ENCODE measurements at places on chromosomes 1 and 21. TPM values are rescaled to one million over a fixed set of nuclear protein-coding genes. Genes with fewer than 3 reads are reported as not detected.
A peak's percentile ranks its signal among the peaks of the same experiment; 100 is the strongest.

RHBDL2 gene
- 0.34 TPM for polyA plus RNA-seq

C1orf167 gene
- polyA plus RNA-seq: 1.9 TPM

DNA sequence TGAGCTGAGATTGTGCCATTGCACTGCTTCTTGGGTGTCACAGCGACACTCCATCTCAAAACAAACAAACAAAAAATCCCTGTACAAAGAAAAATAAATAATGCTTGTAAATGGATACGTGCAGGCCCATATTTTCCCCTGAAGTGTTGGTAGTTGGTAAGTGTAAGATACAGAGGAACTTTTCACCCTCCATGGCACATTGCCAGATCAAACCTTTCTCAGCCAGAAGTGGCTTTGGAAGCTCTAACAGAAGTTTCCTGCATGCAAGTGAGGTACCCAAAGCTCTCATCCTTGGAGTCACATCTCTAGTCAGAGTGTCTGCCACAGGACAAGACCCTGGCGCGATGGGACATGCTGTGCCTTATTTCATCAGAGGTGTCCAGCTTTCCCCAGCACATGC lies 7.3 kb downstream of the NDUFV3 start:
- no peak for DNase-seq
- H3K36me3 ChIP-seq: peaks cover 27% of the 10 kb centered on the region
- no peaks in the 10 kb centered on the region for H3K4me1 ChIP-seq
- H3K27ac ChIP-seq: no peak overlapping the region

DNA sequence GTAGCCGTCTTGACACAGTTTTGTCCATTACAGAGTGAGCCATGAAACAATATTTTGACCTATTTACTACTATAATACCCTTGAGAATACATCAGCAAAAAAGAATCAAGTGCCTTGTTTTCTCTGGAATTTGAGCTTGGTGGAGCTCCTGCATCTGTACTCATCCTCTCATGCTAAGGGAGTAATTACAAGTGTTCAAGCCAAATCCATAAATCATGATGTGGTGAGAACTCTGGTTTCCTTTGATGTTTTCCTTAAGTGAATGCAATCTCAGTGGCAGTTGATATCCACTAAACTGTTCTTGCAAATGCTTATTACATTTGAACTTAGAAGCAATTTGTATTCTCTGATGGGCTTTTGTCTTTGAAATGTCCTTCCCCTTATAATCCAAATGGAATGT lies 824.6 kb upstream of the TMPRSS15 start:
- no peak overlapping the region for H3K4me3 ChIP-seq
- no peaks in the 10 kb centered on the region for H3K4me1 ChIP-seq
- no peak overlapping the region for H3K27ac ChIP-seq
- DNase-seq: peak; percentile 93
- no peaks in the 10 kb centered on the region for H3K27me3 ChIP-seq
- H3K36me3 ChIP-seq: no peaks in the 10 kb centered on the region

- no peaks in the 10 kb centered on the region for H3K4me1 ChIP-seq
- H3K27me3 ChIP-seq: no peaks in the 10 kb centered on the region
- DNase-seq: no peak
- no peak overlapping the region for H3K4me3 ChIP-seq
- no peak overlapping the region for H3K27ac ChIP-seq
Observed at GRCh38 chr21:28799926-28800325, 192.8 kb downstream of the LTN1 start.

- H3K27ac ChIP-seq: no peak overlapping the region
- H3K27me3 ChIP-seq: no peaks in the 10 kb centered on the region
- no peak for DNase-seq
- H3K36me3 ChIP-seq: no peaks in the 10 kb centered on the region
- H3K4me1 ChIP-seq: no peaks in the 10 kb centered on the region
Observed at GRCh38 chr1:163147019-163147418, 55.7 kb downstream of the RGS5 start.

DNA sequence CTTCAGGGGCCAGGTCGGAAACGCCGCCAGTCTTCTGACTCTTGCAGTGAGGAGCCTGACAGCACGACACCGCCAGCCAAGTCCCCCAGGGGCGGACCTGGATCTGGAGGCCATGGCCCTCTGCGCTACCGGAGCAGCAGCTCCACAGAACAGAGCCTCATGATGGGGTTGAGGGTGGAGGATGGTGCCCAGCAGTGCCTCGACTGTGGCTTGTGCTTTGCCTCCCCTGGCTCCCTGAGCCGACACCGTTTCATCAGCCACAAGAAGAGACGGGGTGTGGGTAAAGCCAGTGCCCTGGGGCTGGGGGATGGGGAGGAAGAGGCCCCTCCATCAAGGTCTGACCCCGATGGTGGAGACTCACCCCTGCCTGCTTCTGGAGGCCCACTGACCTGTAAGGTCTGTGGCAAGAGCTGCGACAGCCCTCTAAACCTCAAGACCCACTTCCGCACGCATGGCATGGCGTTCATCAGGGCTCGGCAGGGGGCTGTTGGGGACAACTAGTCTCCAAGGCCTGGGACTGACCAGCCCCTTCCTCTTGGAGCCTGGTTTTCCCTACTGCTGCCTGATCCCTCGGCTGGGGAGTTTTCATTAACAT lies 8.7 kb downstream of the ZNF687 start:
- no peaks in the 10 kb centered on the region for H3K27me3 ChIP-seq
- H3K36me3 ChIP-seq: peaks cover 64% of the 10 kb centered on the region
- H3K4me3 ChIP-seq: no peak overlapping the region

Data from kidney (tissue), 22 donors.